ENCODE measurements at places on chromosomes 5 and 9. TPM values are rescaled to one million over a fixed set of nuclear protein-coding genes. Genes with fewer than 3 reads are reported as not detected.

Gene PROP1
- total RNA-seq: not detected

Gene TAS2R1
- total RNA-seq: not detected

Gene SLC6A7
- 0.06 TPM for total RNA-seq

Gene PKD2L2
- not detected for total RNA-seq

Gene PKN3
- 19.3 TPM for total RNA-seq

Gene SLC27A6
- total RNA-seq: 0.83 TPM

Gene LMX1B
- total RNA-seq: 0.77 TPM

Gene PCDHGA2
- total RNA-seq: 7.7 TPM

Gene KCNN2
- total RNA-seq: 2.0 TPM

Gene LOX
- total RNA-seq: 21.2 TPM

Gene HRCT1
- 14.1 TPM for total RNA-seq

Gene STPG3
- not detected for total RNA-seq

Gene FOXI1
- total RNA-seq: not detected

Gene ST6GALNAC4
- total RNA-seq: 42.7 TPM

Gene ZNF366
- total RNA-seq: 6.0 TPM

Gene ANKRD55
- total RNA-seq: 0.18 TPM

Gene ANKH
- 46.7 TPM for total RNA-seq

Gene RANBP17
- 130 TPM for total RNA-seq

Gene ECM2
- total RNA-seq: 3.1 TPM

Gene HNRNPH1
- total RNA-seq: 1,791 TPM

Gene GRIN1
- total RNA-seq: 0.49 TPM

Gene PTGS1
- 4.9 TPM for total RNA-seq

Gene IL3
- total RNA-seq: not detected

Gene SPATA6L
- total RNA-seq: 25.6 TPM

Gene LRRC19
- total RNA-seq: 0.28 TPM

Gene CDH9
- not detected for total RNA-seq

Gene SLC22A4
- 18.1 TPM for total RNA-seq

Gene EIF4E1B
- total RNA-seq: not detected

Gene COL15A1
- total RNA-seq: 8.9 TPM

Gene ADGRD2
- total RNA-seq: not detected

Gene DDX4
- not detected for total RNA-seq

Gene SCGB3A2
- total RNA-seq: 305 TPM

Gene KIF24
- total RNA-seq: 4.3 TPM

Gene GABRA6
- total RNA-seq: not detected

Gene PRR16
- 5.9 TPM for total RNA-seq
